ENCODE measurements at places on chromosomes 1 and 21. TPM values are rescaled to one million over a fixed set of nuclear protein-coding genes. Genes with fewer than 3 reads are reported as not detected.

The LRRC39 gene
- polyA plus RNA-seq: 4.7 TPM

The RNU1-2 gene
- polyA plus RNA-seq: not detected

The NOS1AP gene
- polyA plus RNA-seq: 0.69 TPM

The NPPB gene
- polyA plus RNA-seq: not detected

The TEX38 gene
- not detected for polyA plus RNA-seq

The RAD54L gene
- not detected for polyA plus RNA-seq

The CASQ1 gene
- polyA plus RNA-seq: 18.4 TPM

The LCK gene
- not detected for polyA plus RNA-seq

The NPHS2 gene
- polyA plus RNA-seq: not detected

The AGT gene
- polyA plus RNA-seq: 0.48 TPM

The CEP170 gene
- polyA plus RNA-seq: 64.9 TPM
